Cerebellar cortex (tissue), 1 donor: ENCODE measurements at places on chromosomes 2 and 18.

GRCh38 chr2:102112692-102113665, 29.6 kb upstream of the IL1R1 start:
- no peak for DNase-seq

- no peak for DNase-seq
These were observed 43.5 kb downstream of the SMCHD1 start for GRCh38 chr18:2699001-2699400.

DNA sequence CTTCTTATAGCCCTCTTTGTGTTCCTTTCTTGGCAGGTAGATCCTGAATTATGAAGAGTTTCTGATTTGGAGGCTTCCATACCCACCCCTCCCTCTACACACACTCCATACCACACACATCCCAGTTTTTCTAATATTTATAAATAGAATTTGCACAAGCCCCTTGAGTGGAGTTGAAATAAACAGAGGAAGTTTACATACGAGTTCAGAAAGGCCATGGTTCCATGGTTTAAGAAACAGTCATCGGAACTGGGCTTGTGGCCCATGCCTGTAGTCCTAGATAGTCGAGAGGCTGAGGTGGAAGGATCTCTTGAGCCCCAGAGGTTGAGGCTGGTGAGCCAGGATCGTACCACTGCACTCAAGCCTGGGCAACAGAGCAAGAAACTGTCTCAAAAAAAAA, 62.7 kb upstream of the TANC1 start:
- no peak for DNase-seq

DNA sequence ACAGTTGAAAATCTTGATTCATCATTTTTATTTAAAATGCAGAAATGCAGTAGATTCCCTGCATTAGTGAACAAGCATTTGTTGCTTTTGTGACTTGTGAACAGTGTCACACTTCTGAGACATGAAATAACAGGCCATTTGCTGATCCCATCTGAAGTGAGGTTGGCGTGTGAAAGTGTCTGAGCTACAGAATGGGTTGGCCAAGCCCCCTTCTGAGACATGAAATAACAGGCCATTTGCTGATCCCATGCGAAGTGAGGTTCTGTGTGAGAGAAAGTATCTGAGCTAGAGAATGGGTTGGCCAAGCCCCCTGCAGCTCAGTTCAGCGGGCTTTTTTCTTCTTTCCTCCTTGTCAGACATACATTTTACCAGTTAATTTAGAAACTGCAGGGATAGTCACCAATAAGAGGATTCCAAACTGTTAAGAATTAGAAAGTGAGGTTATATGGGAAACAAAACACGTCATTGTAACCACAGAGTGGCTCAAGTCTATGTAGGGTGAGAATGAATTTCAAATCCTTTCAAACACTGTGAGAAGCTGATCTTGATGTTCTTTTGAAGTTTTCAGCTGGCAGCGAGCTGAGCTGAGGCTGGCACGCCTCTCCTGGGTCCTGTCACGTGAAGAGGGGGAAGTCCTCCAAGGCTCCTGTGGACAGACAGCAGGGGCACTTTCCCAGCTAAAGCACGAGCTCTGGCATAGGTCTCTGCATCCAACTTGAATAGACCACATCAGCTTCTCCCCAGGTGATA, 339.2 kb upstream of the SALL3 start:
- DNase-seq, result no peak

GRCh38 chr2:62589691-62590356, 83.8 kb upstream of the TMEM17 start:
- no peak for DNase-seq

- no peak for DNase-seq
These were observed 34.5 kb downstream of the COL3A1 start for GRCh38 chr2:189008555-189009262.

GRCh38 chr18:62784966-62785413, 69.6 kb downstream of the PHLPP1 start:
- DNase-seq, result peak; percentile 53
